ENCODE measurements at places on chromosomes 11 and 22.

GRCh38 chr22:17888855-17889254, 114.6 kb upstream of the BID start:
- DNase-seq = no peak

- no peak for DNase-seq
These were observed 93.5 kb downstream of the LARGE2 start for GRCh38 chr11:46015941-46016340.

DNA sequence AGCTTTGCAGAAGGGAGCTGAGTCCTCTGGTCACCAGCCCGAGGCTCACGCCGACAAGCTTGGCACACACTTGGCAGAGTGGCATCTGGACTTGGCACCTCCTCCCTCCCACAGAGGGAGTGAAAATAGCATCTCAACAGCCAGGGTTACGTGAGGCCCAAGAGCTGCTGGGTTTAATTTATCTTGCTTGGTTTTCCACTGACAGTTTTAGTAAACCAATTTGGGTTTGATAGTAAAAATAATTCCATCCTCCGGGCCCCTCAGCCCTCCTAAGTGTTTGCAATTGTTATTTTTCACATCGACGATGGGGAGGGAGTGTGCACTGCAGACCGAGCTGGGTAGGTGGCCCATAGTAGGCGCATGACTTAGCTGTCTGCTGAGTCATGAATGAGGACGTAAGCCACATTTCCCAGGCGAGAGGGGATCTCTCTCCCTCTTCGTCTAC, 107.6 kb upstream of the ASPHD2 start:
- no peak for DNase-seq

GRCh38 chr11:85752201-85752889, 58.6 kb downstream of the SYTL2 start:
- DNase-seq = no peak

GRCh38 chr11:27471589-27472397, 797 bp downstream of the LGR4 start:
- DNase-seq = peak; percentile 38

Data from NCI-H1092 treated with DMSO at 0.1 percent for 48 hours (cell line).